ENCODE measurements at places on chromosomes 7 and 10.

DNA sequence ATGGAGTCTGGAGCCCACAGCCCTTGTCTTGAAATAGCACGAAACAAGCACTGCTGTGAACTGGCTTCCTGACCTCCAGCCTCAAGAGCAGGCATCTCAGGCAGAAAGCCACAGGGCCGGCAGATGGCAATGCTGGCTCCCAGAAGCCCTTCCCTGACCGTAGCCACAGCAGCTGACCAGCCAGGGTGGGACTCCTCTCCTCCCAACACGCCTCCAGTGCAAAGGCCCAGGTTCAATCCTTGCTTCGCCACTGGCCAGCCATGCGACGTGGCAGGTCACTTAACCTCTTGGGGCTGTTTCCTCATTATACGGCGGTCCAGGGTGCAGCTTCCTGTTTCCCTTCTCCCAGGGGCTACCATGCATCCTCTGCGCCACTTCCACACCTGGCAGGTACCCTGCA, 12.8 kb downstream of the PRKAG2 start:
- no peak for DNase-seq

GRCh38 chr7:38329340-38329739, 55.9 kb upstream of the TARP start:
- DNase-seq = no peak

DNA sequence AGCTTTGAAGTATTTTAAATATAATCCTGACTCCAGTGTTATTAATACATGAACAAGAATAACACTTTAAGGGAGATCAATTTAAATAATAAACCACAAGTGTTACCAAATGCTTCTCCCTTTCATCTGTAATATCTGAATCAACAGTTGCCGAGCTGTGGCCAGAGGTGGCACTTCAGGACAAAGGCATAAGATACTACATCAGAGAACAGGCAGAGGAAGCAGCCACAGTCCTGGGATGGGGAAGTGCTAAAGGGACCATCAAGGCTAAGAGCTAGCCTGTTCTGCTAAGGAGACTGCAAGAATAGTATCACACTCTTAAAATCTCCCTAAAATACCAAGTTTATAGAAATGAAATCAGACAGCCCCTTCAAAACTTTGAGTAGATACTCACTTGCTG, 378.2 kb upstream of the PRKCQ start:
- peak; percentile 29 for DNase-seq

DNA sequence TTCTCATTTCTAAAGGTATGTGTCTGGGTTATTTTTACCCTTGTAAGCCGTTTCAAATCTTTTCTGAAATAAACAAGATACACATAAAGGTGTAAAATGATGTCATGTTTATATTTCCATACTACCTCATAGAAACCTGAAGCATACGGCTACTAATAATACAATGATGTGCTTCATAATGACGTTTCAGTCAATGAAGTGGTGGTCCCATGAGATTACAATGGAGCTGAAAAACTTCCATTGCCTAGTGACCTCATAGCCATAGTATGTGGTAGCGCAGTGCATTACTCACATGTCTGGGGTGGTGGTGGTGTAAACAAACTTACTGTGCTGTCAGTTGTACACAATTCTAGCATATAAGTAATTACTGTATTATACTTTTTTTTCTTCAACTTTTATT, 24.9 kb downstream of the EPDR1 start:
- DNase-seq = no peak

DNA sequence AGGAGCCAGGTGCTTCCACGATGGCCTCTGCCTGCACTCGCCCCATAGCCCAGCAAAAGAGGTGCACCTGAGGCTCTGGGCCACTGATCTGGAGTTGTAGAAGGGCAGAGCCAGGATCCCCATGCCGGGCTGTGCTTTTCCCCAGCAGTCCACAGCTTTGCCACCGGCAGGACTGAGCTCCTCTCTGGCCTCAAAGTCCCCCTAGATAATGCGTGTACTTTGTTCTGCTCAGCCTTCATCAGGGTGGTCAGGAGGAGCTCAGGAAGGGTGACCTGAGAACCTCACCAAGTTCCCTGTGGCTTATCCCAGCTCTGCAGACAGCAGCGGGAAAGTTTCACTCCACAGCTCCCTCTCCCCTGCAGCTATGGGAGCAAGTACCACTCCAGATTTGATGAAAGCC, 27.9 kb upstream of the UNC5B start:
- DNase-seq = no peak

GRCh38 chr7:46764100-46764936, 817.6 kb downstream of the TNS3 start:
- DNase-seq = no peak

All from DND-41 (cell line).